Stimulated activated CD4-positive, alpha-beta T cell treated with anti-CD3 and anti-CD28 coated beads, Interleukin-2, amount 100 ng/mL, for 24 hours (primary cell): ENCODE measurements at places on chromosomes 1 and 21.

GRCh38 chr1:53754484-53755312, 15.7 kb upstream of the GLIS1 start:
- DNase-seq = no peak

GRCh38 chr21:32605469-32605868, 6.7 kb downstream of the CFAP298 start:
- no peak for DNase-seq

- DNase-seq = no peak
Observed at GRCh38 chr21:44989537-44989886, 49.7 kb downstream of the SLX9 start.

GRCh38 chr1:43653339-43653738, 3.4 kb downstream of the KDM4A start:
- no peak for DNase-seq

- no peak for DNase-seq
Observed at GRCh38 chr1:36178471-36179219, 22.7 kb downstream of the MAP7D1 start.

DNA sequence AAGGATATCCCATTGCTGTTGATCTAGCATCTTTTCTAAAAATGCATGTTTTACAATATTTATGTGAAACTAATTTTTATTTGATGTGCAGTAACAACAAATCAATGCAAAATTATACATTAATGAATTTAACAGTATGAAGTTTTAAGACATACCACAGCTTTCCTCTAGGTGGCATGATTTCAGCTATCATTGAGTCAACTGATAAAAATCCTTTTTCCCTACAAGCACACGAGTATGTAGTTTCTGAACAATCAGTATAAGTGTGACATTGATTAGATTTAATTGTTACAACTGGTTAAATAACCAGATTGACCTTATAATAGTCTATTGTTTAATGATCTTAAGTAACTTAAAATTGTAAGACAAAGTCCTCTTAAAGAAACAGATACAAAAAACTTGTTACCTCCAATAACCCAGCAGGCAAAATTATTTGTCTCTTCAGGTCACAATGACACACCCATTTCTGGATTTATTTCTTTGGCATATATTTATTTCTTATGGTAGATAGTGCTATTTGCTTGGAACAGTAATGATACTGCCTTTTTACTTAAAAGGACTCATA, 5.8 kb upstream of the TGFB2 start:
- no peak for DNase-seq

- no peak for DNase-seq
Observed at GRCh38 chr1:30860320-30860652, 48.3 kb downstream of the SDC3 start.

DNA sequence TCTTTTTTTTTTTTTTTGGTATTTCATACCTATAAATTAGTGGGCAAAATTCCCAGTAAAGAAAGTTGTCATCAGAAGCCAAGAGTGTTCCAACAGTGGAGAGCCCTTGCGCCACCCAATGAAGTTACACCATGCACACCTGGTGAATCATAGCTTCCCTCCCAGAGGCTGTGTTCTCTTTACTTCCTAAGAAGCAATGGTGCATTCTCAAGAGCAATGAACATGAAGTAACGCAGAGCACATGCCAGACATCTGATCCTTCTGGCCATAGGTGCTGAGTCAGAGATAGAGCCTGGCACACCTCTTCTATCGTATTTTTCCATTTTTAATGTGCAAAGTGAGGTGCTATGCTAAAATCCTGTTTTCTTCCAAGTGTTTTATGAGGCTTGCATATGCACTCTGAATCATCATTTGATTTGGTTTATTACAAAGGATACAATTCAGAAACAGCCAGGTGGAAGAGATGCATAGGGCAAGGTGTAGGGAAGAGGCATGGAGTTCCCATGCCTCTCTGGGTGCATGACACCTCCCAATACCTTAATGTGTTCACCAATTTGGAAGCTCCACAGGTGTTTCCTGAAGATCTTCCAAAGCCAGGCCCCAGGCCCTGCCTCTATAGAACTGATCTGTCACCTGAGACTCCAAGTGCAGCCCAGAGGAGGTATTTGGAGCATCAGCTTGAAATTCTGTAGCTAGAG, 408.0 kb downstream of the SIPA1L2 start:
- no peak for DNase-seq

- DNase-seq = no peak
Observed at GRCh38 chr1:2592672-2593071, 6.1 kb downstream of the PRXL2B start.

DNA sequence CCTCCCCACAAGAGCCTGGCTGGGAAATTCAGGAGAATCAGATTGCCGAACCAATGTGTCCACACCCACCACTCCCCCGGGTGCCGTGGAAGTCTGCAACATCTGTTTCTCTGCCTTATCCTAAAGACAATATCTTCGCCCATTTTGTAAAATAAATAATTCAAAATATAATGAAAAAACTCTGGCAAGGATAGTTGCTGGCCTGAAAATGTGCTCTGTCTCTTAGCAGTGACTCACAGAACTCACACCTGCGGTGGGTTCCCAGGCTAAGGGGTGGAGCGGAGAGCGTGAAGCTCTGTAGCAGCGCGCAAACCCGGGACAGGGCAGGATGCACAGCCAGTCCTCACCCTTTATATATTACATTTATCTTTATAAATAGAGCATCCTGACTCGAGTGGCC, 99.9 kb downstream of the COLGALT2 start:
- no peak for DNase-seq

- peak; percentile 2 for DNase-seq
Observed at GRCh38 chr1:202967684-202968281, 726 bp upstream of the CYB5R1 start.

DNA sequence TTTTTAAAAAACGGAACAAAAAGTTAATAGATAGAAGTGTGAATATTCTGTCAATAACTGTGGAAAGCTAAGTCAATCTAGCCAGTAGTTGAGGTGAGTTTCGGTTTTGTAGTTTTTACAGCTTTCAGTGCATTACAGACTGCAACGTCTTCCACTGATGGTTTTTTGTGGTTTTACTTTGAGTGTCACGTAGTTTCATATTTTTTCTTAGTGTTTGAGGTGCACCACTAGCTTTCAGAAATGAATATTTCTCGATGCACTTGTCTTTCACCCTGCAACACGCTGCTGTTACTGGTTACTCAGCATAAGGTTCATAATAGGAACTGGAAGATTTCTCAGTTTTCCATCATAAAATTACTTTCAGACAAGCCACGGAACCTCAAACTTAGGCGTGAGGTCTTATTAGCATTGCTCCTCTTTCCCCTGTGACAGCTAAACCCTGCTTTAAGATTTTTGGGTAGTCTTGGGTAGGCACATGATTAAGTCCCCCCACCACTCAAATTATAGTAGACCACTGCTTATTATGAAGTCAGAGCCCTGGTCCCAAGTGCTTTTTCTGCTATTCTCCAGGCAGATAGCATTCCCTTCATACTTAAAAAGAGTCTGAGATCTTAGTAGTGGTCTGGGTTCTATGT, 1412.7 kb downstream of the KCNT2 start:
- DNase-seq = no peak

- DNase-seq = no peak
Observed at GRCh38 chr1:234484991-234485739, 6.2 kb upstream of the TARBP1 start.

- no peak for DNase-seq
Observed at GRCh38 chr1:234712891-234713305, 102.9 kb upstream of the IRF2BP2 start.
